CD4-positive, CD25-positive, alpha-beta regulatory T cell (primary cell): ENCODE measurements at places on chromosomes 3 and 15.
A peak's percentile ranks its signal among the peaks of the same experiment; 100 is the strongest.

GRCh38 chr3:76387000-76387399 is 601.7 kb upstream of the ZNF717 start:
- no peak for DNase-seq

DNA sequence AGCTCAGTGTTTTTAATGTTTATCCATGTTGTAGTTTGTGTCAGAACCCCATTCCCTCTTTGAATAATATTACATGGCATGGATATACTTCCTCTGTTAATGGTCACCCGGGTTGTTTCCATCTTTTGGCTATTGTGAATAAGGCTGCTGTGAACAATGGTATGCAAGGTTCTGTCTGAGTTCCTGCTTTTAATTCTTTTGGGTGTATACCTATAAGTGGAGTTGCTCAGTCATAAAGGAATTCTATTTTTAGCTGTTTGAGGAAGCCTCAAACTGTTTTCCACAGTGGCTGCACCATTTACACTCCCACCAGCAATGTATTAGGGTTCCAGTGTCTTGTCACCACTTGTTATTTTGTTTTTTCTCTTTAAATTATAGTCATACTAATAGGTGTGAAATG is 99.6 kb downstream of the SLC25A26 start:
- no peak for DNase-seq

DNA sequence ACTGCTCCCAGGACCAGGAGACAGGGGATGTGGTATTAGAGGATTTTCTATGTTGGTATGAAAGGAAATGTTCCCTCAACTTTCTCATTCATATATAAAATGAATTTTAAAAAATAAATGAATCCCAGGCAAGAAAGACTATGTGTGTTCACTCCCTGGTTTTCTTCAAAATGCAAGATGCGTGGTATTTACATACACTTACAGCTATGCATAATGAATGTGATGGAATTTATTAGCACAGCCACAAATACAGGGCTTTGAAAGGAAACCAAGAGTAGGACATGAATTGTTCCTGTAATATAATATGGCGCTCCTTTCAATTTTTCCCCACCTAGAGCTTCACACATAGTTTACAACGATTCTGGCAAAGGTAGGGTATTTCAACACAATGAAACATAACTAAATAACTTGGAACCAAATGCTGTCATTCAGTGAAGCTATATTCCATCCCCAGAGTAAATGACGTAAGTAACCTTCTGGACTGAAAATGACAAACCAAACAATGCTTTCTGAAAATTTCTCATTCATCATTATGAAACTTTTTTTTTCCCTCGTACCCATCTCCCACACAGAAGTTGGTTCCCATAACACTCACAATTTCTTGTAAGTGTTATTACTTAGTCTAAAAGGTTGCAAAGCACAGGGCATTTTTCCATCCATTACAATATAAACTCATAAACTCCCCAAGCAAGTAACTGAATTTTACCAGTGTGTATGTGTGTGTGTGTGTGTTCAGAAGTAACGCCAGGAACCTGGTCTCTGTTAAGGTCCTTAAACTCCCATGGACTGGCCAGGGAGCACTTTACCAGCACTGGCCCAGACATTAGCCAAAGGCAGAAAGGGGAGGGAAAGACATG is 41.8 kb downstream of the CBLB start:
- no peak for DNase-seq

DNA sequence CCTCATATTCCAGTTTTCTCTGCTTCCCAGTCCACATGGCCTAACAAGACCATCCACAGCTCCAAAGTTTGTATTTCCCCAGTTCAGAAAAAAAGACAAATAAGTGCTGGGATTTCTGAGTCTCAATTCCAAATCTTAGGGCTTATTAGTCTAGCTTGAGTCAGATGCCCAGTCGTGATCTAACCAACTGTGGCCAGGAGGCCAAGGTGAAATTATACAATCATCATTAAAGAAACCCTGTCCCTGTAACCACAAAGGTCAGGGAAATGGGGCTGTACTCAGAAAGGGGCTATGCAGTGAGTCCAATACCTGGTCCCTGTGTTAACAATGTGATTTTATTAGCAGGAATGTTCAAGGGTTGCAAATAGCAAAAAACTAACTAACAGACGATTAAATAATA is 40.5 kb upstream of the MITF start:
- no peak for DNase-seq

GRCh38 chr15:35851491-35851890 is 305.5 kb upstream of the DPH6 start:
- DNase-seq, result no peak

GRCh38 chr3:53817809-53818208 is 28.4 kb downstream of the CHDH start:
- no peak for DNase-seq

DNA sequence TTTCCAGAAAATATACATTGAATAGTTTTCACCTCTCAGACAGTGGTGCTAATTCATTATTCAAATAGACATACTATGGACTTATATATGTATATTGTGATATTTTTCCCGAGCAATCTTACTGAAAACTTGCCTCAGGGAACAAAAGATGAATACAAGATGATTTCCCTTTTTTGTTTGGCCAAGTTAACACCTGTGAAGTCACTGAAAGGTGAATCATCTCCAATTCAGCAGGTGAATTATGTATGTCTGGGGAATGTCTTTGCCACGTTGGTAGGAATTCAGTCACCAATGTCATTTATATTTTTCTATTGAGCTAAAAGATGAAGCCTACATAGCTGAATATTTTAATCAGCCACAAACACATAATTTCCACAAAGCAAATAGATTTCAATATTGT is 88.2 kb downstream of the GPR156 start:
- DNase-seq, result no peak

DNA sequence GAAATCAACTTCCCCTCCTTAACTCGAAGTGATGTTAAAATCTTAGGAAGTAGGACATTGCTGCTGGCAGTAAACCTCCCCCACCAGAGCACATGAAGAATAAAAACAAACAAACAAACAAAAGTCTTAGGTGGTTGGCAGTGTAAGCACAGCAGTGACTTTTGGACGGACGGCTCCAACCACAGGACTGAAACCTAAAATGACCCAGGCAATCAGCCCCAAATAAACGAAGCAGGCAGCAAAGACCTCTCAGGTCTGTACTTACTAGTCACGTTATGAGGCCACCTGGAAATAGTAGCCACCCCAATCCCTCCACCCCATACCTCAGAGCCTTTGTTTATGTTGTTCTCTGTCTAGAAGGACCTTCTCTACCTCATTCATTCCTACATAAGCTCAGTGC is 33.5 kb upstream of the HES1 start:
- DNase-seq, result no peak

DNA sequence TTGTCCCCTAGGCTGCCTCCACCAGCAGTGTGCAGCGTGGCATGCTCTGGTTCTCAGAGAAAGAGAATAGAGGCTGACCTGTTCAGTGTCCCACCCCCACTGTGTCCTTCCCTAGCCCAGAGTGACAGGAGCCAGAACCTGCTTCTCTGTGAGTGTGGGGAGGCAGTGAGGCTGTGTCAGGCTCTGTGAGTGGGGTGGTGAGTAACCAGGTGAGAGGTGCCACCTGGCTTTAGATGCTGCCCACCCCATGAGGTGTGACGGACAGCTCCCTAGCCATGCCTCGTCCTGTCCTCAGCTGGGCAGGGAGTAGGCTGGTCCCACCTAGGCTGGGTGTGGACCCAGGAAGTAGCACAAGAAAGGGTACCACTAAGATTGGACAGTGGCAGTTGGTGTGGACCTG is 6.3 kb downstream of the TEX264 start:
- DNase-seq, result no peak

DNA sequence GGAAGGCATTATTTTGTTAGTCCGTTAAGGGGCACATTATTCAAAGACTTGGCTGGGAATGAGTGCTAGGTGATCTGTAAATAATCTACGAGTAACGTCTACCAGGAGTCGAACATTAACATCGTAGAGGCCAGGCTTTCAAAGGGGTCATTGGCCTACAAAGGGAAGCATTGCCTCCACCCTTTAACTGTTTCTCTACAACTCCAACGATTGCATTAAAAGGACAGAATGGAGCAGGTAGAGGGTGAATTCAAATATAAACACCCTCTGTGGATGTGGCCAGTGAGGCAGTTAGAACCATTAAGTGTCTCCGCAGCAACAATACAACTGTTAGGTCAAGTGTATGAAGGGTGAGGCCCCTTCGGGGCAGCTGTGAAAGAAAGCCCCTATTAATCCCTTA is 126.0 kb upstream of the LMOD3 start:
- no peak for DNase-seq

DNA sequence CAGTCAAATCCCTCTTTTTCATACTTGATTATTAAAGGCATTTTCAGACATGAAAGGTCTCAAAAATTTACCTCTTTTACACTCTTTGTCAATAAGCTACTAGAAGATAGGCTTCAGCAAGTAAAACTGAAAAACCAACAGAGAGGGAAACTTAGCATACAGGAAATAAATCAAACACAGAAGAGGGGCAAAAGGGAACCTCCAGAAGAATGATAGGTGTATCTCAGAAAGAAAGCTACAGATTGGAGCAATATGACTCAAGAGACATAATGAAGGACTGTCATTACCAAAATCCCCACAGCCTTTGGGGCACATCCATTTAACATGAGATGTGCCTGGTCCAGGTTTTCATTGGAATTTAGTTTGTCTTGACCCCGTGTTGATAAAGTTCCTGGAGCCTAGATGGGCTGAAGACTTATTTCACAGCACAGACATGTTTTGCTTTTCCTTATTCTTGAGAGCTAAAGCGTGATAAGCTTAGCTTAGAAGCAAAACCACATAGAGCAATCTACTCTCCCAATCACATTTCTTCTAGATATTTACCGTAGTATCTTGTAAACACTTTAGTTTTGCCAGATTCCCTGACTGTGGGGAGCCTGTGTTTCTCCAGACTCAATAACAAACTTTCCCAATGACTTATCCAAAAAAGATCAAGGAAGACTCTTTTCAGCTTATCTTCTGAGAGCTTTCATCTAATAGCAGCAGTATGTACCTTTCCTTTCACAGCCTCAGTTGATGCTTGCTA is 11.7 kb downstream of the LRRFIP2 start:
- DNase-seq, result peak; percentile 20

DNA sequence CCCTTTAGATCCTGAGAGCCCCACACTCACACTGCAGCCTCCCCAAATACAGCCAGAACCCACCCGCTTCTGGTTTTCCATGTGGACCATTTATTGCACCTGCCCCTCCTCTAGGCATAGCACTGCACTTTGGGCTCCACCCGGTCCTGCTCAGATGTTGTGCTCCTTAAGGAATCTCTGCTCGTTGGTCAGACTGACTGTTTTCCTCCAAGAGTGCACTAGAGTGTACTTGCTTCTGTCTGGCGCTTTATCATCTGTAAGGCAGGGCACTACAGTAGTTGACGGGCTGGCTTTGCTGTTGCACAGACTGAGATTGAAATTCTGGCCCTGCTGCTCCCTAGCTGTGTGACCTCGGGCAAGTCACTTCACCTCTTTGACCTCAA is 124.1 kb downstream of the CACNA1D start:
- DNase-seq, result no peak

- DNase-seq, result no peak
Observed at GRCh38 chr3:58274027-58274614, 31.9 kb upstream of the RPP14 start.

DNA sequence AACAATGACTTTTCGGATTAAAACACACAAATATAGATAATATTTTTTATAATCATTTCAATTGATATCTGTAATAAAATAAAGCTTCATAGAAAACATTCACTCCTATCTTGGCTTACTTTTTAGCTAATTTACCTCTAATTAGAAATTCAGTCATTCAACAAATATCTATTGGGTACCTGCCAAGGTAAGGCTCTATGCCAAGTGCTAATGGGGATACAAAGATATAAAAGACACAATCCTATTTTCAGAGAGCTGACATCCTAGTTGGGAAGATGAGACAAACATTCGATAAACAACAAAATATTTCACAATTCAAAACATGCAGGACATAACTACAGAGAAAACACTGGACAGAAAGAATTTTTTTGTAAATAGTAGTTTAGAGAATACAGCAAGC is 63.3 kb downstream of the ULK4 start:
- no peak for DNase-seq

DNA sequence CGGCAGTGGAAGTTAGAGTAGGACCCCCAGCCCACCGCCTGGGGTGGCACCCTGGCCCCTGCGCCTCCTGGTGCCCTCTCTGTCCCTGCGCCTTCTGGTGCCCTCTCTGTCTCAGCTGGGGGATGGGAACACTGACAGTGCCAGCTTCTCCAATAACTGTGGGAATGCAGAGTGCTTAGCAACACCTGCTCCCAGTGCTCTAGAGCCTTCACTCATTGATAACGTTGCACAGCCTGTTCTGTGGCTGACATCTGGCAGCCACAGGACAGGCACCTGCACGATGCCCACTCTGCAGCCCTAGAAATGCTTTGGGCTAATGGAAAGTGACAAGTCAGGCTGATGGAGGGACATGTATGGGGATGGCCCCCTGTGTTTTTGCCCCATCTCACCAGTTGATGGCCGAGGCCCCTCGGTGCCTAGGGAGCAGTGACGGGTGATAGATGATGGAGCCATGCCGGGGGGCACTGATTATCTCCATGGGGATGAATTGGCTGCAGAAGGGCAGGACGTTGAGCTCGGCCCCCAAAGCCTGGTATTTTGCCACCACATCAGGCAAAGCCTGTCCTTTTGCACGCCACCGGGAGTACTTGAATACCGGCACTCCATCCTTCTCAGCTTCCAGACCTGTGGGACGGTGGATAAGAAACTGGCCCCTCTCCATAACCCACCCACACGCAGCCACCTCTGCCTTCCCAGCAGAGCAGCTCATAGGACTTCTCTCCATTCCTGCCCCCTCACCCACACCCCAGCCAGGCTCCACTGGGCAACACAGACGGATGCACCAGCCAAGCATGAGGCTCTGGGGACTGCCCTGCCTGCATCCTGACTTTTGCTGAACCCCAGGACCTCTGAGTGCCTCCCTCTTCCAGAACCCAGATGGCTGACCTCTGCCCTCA is 22.1 kb downstream of the ALDH1L1 start:
- DNase-seq, result no peak

DNA sequence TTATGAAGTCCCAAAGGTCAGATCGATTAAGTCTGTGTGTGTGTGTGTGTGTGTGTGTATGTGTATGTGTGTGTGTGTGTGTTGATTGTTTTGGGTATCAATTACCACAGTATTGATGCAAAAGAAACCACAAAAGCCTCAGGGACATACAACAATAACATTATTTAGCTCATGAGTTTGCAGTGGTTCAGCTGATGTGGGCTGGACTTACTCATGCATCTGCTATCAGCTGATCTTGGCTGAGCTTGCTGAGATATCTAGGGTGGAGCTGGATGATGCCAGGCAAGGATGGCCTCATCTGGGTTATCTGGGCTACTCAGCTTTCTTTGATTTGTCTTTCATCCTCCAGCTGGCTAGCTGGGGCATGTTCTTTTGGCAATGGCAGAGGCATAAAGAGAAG is 82.4 kb upstream of the PRR23C start:
- DNase-seq, result no peak
